ENCODE measurements at places on chromosomes 4 and X.
A peak's percentile ranks its signal among the peaks of the same experiment; 100 is the strongest.

- no peak for DNase-seq
Observed at GRCh38 chr4:88616275-88617150, 24.2 kb downstream of the HERC3 start.

GRCh38 chr4:45324455-45325417 lies 598.4 kb upstream of the GNPDA2 start:
- no peak for DNase-seq

- no peak for DNase-seq
Observed at GRCh38 chr4:125283707-125284279, 31.0 kb upstream of the FAT4 start.

- no peak for DNase-seq
Observed at GRCh38 chr4:75662626-75663025, 10.6 kb downstream of the G3BP2 start.

DNA sequence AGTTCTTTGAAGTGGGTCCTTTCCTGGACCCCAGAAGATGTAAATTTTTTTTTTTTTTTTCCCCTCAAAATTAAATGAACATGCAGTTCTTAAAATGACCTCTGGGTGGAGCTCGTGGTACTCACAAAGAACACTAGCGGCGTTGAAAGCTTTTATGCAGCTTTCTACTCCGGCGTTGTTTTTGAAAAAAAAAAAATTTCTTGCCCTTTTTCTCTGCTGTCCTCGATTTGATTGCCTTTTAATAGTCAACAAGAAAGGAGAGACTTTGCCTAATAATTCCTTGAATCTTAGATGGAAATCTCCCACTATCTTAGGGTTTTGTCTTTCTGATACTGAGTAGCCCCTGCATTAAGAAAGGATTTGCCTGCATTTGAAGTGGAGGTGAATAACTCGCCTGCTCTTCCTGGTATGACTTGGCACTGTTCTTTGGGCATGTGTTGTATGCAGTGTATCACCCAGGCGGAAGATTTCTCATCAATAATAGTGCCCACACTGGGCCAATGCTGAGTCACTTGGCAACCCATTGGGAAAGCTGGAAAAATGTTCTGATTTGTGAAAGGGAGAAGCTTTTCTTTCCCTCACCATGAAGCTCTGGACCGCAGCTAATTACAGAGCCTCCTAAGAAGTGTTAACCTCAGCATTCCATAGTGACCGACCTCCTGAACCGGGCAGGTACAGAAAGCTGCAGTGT lies 104.0 kb downstream of the PHEX start:
- DNase-seq: peak; percentile 24

GRCh38 chrX:31316340-31316991 lies 244.6 kb upstream of the FTHL17 start:
- DNase-seq: no peak

DNA sequence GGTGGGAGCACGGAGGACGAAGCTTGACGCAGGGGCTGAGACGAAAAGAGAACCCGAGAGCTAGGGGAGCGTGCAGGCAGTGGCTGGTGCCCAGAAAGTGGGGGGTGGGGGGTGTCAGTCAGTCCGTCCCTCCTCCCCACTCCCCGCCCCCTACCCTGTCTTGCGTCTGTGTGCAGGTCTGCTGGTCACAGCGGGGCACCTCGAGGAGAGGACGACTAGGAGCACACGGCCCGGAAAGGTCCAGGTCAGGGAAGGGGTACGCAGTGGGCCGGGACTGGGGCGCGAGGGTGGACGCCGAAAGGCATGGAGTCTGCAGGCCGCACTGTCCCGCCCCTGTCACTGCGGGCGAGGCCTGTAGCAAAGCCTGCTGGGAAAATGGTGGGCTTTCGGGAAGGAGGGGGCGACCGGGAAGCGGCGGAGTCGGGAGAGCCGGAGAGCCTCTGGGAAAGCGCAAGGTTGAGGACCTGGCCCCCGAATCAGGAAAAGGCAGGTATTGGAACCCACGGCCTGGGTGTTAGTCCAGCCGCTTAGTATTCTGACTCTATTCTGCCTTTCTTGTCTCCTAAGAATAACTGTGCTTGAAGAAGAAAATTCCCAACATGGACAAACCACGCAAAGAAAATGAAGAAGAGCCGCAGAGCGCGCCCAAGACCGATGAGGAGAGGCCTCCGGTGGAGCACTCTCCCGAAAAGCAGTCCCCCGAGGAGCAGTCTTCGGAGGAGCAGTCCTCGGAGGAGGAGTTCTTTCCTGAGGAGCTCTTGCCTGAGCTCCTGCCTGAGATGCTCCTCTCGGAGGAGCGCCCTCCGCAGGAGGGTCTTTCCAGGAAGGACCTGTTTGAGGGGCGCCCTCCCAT lies 769 bp downstream of the TCEAL1 start:
- DNase-seq: peak; percentile 29

DNA sequence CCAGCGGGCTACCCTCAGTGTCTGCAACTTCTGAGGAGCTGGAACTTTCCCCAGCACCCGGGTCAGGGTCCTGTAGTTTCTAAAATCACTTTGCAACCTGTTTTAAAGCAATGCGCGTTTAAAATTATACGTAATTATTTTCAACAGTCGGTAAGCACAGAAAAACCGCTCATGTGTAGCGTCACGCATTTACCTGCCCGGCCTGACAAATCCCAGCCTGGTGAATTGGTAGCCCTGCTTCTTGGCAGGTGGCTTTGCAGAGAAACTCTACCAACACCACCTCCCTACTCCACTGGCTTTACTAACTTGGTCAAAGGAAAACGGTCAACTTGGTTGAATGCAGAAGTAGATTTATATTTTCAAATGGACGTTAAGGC lies 640 bp downstream of the BANK1 start:
- no peak for DNase-seq

- DNase-seq: no peak
Observed at GRCh38 chr4:96753216-96753615, 913.3 kb downstream of the PDHA2 start.

- DNase-seq: no peak
Observed at GRCh38 chr4:182261651-182262223, 18.5 kb downstream of the TENM3 start.
